ENCODE measurements at places on chromosomes 7 and 10.

GRCh38 chr10:118531105-118531852 is 64.2 kb downstream of the PRLHR start:
- no peak for DNase-seq

GRCh38 chr10:130127364-130128061 is 8.7 kb upstream of the GLRX3 start:
- peak; percentile 60 for DNase-seq

DNA sequence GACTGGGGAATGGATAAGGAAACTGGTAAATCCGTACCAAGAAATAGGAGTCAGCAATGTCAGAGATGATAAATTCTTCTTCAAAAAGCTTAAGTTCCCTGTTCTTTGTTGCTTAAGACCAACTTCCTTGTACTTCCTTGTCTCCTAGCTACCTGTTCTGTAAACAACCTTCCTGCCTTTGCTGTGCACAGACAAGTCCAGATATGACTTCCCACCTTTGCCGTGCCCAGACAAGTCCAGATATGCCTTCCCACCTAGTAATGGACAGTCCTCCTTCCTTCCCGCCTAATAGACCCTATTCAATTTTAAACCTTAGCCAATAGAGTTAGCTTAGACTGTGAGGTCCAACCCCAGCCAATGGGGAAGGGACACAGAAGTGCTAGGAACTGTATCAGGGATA is 2.5 kb upstream of the ZNF33A start:
- DNase-seq = no peak

GRCh38 chr7:30104157-30104556 is 30.6 kb upstream of the MTURN start:
- DNase-seq = no peak

GRCh38 chr7:1282679-1283078 is 50.0 kb downstream of the UNCX start:
- DNase-seq = no peak

- DNase-seq = no peak
These were observed 11.9 kb downstream of the FLNC start for GRCh38 chr7:128841921-128842673.

GRCh38 chr10:51642581-51642980 is 56.8 kb downstream of the CSTF2T start:
- no peak for DNase-seq

DNA sequence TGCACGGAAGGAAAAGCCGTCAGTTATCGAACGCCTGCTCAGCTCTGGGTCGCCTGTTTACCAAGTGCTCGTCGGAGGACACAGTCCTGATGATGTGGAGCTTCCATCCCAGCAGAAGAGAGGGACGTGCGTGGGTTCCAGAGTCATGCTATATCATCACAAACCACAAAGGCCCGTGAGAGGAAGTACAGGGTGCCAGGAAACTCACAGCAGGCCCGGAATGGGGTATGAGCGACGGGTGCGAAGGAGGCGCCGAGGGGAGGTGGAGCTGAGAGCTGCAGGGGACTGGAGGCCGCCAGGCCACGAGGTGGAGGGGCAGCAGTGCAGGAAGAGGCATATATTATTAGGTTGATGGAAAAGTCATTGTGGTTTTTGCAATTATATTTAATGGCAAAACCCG is 102.5 kb downstream of the ACTR3B start:
- DNase-seq = no peak

DNA sequence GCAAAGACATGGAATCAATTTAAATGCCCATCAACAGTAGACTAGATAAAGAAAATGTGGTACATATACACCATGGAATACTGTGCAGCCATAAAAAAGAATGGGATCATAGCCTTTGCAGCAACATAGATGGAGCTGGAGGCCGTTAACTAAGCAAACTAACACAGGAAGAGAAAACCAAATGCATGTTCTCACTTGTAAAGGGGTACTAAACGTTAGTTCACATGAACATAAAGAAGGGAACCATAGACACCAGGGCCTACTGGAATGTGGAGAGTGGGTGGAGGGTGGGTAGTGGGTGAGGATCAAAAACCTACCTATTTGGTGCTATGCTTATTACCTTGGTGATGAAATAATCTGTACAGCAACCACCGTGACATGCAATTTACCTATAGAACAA is 78.4 kb upstream of the GSDME start:
- DNase-seq = no peak

DNA sequence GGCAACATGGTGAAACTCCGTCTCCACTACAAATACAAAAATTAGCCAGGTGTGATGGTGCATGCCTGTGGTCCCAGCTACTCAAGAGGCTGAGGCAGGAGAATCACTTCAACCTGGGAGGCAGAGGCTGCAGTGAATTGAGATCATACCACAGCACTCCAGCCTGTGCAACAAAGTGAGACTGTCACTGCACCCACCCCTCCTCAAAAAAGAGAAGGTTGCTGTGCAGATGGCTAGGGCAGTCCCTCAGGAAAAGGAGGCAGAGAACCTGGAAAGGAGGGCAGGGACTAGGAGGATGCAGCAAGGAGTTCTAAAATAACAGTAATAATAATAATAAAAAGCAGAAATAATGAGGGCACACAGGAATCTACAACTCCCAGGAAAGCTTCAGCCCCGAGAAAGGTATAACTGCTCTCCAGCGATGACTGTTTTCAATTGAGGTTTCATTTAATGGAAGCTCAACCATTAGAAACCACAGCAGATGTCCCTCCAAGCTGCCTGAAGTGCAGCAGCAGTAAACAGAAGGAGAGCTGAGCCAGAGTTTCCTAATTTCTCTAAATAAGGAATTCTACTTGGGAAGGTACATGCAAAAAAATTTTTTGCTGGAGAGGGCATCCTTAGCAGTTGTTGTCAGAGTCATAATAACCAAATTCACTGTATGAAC is 326.5 kb downstream of the GATA3 start:
- no peak for DNase-seq

- DNase-seq = no peak
These were observed 187.1 kb downstream of the DNAJB6 start for GRCh38 chr7:157523766-157524421.

DNA sequence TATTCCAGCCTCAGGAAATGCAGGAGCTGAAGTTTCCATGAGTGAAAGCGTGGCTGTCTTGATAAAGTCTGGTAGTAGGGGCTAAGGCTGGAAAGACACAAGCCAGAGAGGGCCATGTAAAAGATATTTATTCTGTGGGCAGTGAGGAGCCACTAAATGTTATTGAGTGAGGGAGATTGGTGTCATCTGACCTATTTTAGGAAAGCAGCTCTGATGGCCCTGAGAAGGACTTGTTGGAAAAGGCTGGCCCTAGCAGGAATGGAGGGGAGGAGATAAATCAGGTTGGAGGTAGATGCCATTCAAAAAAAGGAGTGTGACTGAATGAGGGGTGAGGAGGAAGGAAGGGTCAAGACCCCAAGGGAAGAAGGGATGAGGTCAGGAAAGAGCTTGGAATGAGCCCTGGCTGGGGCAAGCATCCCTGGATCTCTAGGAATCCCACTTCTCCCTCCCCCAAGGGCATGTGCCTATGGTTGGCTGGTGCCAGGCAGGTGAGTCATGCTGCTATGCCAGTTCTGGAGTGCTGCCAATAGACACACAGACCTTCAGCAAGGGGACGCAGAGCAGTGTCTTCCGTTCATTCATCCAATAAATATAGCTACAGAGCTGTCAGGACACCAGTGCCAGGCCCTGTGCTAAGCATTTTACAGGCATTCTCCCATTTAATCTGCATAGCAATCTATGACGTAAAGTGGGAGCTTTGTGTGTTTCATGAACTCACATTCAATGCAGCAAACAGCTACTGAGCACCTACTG is 2.0 kb downstream of the ANKRD2 start:
- DNase-seq = peak; percentile 52

- no peak for DNase-seq
These were observed 48.5 kb upstream of the FGL2 start for GRCh38 chr7:77248154-77248553.

- no peak for DNase-seq
These were observed 91.7 kb downstream of the SLC39A12 start for GRCh38 chr10:18043148-18044006.

- no peak for DNase-seq
These were observed 26.5 kb upstream of the SMIM30 start for GRCh38 chr7:113144817-113145216.

DNA sequence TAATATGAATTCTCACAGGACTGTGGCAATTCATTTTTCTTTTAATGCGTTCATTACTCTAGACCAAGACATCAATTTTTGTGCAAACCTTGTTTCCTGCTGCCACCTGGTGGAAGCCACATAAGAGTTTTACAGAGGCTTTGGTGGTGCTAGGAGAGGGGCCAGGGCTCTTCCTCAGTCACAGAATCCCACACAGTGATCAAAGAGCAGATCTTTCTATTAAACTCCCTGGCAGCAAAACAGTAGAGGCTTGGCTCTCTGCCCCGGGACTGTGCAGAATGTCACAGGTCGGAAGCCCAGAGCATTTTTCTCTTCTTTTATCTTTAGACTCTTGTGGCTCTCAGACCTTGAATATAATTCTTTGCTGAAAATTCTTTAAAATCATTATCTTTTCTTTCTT is 506.4 kb upstream of the C7orf33 start:
- peak; percentile 76 for DNase-seq

GRCh38 chr7:37713613-37714012 is 30.0 kb downstream of the GPR141 start:
- DNase-seq = no peak

DNA sequence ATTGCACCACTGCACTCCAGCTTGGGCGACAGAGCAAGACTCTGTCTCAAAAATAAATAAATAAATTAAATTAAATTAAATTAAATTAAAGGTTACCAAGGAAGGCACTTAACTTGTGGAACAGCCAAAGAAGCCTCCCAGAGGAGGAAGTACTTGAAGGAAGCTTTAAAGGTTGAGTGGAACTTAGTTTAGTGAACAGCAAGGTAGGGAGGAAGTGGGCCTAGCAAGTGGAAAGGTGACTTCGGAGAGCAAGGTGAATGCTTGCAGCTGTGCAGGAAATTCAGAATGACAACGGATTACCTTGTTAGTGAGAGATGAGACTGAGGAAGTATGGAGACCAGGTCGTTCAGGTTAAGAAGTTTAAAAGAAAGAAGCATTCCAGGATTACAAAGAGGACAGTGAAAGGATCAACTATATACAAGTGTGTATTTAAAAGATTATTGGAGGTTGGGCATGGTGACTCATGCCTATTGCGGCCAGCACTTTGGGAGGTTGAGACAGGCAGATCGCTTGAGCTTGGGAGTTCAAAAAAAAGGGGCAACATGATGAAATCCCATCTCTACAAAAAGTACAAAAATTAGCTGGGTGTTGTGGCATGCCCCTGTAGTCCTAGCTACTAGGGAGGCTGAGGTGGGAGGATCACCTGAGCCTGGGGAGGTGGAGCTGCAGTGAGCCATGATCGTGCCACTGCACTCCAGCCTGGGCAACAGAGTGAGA is 12.8 kb upstream of the RPEL1 start:
- DNase-seq = no peak

DNA sequence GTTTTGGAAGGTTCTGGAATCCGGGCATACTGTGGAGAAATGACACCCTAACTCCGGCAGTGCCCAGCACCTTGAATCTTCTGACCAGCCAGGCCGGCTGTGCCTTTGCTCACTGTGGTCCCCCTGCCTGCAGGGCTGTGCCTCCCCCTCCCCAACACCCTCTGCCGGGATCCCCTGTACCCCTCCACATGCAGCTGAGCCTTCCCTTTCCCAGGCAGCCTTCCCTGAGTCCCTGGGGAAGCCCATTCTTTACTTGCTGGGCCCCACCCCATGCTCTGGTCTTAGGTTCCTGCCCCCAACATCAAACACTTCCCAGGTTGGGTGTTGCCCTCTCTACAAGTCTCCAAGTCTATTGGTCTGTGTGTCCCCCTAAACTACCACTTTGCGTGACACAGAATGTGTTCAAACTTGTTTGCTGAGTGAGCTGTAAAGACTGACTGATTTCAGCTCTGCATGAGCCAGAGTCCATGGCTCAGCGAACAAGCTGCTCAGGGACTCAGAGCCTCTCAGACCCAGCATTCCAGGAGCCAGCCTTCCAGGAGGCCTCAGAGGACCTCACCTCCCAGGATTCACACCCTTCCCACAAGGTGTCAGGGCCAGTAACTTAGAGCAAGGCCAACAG is 31.6 kb downstream of the CALML5 start:
- DNase-seq = no peak

DNA sequence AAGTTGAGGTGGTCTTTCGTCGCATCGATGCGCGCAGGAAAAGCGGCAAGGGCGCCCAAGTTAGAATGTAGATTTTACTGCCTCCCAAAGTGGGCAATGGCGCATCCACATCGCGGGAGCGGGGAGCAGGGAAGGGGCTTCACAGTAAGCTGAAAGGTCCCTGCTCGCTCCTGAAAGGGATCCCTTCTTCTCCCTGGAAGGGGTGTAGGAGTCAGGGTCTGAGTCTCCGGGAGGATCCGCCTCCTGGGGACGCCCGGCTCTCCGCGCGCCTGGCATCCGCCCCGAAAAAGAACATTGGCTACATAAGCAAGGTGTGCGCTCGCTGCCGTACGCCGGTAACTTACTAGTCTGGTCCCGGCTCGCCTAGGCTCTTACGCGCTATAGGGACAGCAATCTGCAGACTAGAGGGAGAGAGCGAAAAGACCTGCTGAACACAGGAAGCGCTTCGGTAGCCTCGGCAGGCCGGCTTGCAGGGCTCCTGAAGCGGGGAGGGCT is 804 bp downstream of the UNC5B start:
- DNase-seq = no peak

DNA sequence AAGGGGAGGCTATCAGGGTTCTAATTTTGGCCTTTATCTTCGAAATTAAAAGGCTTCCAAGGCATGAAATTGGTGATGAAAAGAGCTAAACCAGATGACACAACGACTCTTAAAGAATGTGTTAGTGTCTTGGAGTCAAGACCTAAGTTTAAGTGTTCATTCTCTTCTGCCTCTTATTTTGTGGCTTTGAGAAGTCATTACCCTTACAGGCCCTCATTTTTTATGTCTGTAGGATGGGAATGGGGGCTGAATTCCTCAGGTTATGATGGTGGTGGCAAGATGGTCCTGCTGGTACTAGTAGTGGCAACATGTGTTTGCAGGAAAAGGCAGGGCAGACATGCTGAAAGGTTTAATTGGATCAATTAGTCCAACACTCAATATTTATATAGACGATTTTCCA is 15.4 kb downstream of the TAS2R60 start:
- DNase-seq = no peak

- DNase-seq = no peak
These were observed 77.4 kb downstream of the PRKAG2 start for GRCh38 chr7:151799506-151799905.

DNA sequence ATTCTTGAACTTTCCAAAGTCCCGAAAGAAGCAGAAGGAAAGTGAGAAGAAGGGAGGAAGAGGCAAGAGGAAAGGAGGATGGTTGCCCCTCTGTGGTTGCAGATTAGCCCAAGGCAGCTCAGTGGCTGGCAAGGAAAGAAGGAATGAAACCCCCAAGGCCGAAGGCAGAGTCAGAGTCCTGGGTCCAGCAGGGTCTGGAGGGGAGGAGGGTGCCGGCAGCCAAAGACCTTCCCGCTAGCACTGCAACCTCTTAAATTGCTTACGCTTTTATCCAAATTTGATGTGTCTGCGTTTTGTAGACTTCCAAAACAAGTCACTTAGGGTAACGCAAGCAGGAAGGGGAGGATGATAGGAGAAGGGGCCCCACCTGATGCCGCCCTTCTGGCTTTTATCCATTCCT is 7.4 kb upstream of the PFKP start:
- no peak for DNase-seq
